ELF-1 (cell line): ENCODE measurements at places on chromosomes 4 and X.

GRCh38 chr4:13344216-13344615 lies 139.9 kb downstream of the RAB28 start:
- no peak for DNase-seq

GRCh38 chr4:80189956-80190677 lies 7.2 kb upstream of the PRDM8 start:
- no peak for DNase-seq

GRCh38 chr4:139084804-139085093 lies 69.2 kb downstream of the NOCT start:
- DNase-seq = no peak

- no peak for DNase-seq
Measured at GRCh38 chr4:81786063-81786763, 314.5 kb upstream of the RASGEF1B start.

GRCh38 chr4:110484029-110484428 lies 8.1 kb downstream of the ENPEP start:
- no peak for DNase-seq

DNA sequence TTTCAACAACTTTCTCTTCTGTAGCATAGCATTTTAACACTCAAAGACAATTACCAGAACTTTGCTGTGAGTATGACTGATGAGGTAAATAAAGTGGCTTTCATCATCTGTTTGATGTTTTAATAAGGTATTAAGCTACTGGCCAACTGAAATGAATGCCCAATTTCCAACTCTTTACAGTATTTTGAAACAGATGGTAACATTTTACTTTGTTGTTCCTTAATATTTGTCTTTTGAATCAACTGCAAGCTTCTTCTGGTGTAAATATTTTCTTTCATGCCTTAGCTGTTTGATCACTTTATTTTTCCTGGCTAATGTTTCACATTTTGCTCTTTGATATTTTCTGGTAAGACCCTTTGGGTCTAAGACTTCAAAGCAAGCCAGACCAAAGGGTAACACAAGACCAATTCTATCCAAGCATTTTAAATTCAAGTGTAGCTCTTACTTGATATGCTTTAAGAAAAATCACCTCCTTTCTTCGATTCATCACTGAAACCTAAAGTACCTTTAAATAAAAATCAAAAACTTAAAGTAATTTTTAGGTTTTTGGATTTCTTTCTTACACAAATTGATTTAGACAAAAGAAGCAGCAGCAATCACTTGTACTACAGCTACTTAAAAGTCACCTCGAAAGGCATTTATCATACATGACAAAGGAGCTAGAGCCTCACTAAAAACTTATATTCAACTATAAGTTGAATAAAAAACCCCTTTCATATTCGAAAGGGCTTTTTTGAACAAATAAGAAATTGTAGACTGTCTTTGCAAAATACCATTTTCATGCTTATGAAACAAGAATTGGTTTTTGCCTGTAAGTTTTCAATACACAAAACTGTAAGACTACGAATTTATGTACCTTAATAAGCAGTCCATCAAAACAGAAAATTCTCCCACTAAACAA lies 57.6 kb downstream of the TBCK start:
- no peak for DNase-seq

DNA sequence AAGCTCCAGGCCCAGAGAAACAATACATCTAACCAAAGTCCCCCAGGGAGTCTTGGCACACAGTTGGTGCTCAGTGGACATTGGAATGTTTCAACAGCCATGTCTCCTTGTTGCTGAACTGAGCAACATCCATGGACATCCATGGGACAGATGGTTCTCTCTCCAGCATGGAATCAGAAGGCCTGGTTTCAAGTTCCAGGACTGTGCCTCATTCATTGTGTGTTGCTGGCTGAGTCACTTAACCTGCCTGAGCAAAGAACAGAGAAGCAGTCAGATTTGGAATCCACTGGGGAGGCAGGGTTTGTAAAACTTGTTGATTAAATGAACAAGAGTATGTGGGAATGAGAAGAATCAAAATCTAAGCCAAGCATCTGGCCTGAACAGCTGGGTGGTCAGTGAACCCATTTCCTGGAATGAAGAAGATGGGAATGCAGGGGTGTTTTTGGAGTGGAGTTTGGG lies 147.9 kb downstream of the CHIC2 start:
- no peak for DNase-seq

DNA sequence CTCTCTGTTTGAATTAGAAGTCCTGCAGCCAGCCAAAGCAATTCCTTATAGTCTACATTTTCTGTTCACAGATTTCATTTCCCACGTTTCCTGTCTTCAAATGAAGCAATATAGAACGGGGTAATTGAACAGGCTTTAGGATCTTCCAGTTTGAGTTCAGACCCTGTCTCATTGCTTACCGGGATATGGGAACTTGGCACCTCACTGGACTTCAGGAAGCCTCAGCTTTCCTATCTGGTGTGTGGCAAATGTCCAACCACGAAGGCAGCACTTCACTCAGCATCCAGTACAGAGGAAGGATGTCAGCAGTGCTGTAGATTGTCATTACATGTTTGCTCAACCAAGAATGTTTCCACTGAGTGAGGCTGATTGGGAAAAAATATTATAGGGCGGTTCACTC lies 271.1 kb upstream of the ZFP42 start:
- no peak for DNase-seq

DNA sequence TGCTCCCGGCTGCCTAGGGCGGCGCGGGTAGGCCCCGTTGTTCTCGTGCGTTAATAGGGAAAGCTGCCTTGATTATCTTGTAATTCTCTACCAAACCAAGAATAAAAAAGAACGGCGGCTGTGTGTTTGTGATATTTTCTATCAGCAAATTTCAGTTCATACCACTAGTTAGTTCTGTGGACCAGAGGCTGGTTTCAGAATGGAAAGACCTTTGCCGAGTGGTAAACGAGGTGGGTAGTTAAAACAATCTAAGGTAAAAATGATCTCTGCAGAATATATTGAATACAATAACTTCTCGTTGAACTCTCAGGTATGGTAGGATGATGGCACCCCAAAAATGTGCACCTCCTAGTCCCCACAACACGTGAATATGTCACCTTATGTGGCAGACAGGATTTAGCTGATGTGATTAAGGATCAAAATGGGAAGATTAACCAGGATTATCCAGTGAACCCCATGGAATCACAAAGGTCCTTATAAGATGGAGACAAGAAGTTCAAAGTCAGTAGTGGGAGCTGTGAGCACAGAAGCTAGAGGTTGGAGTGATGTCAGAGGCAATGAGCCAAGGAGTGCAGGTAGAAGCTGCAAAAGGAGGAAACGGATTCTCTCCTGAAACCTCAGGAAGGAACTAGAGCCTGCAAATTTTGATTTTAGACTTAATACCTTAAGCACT lies 574 bp upstream of the CFAP97 start:
- DNase-seq = no peak

DNA sequence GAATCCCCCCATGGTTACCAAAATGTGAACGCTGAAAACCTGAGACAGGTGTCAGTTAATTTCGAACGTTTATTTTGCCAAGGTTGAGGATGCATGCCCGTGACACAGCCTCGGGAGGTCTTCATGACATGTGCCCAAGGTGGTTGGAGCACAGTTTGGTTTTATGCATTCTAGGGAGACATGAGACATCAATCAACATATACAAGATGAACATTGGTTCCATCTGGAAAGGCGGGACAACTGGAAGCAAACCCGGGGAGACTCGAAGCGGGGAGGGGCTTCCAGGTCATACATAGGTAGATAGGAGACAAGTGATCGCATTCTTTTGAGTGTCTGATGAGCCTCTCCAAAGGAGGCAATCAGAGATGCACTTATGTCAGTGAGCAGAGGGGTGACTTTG lies 11.0 kb upstream of the SH3BP2 start:
- DNase-seq = no peak

DNA sequence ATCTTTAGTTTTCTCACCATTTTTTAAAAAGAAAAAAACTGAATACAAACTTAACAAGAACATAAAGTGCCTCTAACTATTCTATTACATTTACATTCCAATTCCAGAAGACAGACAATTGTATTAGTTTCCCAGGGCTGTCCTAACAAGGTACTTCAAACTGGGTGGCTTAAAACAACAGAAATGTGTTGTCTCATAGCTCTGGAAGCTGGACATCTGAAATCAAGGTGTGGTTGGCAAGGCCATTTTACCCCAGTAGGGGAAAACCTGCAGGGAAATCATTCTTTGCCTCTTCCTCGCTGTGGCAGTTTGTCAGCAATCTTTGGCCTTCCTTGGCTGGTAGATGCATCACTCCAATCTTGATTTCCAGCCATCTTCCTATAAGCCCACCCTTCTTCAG lies 37.5 kb upstream of the TMEM33 start:
- DNase-seq = no peak

GRCh38 chr4:27085396-27085795 lies 224.8 kb downstream of the STIM2 start:
- no peak for DNase-seq

- DNase-seq = no peak
Measured at GRCh38 chrX:25941087-25941486, 197.1 kb upstream of the MAGEB18 start.

DNA sequence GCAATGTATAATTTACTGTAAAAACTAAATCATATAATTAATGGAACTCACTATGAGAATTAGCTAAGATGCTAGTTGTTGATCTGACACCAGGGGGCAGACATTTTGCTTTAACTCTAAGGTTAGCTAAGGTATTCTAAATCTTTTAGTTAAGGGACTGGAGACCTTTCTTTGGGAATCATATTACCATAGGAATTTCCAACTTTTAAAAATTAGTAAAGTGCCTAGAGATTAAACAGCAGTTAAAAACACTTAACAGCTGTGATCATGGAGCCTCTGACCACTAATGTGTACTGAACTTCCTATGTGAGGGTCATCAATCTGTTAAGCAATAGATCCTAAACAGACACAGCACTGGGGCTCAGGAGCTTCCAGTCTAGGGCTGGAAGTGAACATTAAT lies 226.6 kb downstream of the NSUN7 start:
- no peak for DNase-seq

GRCh38 chrX:149916745-149917392 lies 12.5 kb upstream of the HSFX4 start:
- DNase-seq = peak; percentile 33

GRCh38 chr4:26858035-26858918 lies 2.4 kb upstream of the STIM2 start:
- DNase-seq = peak; percentile 57

- no peak for DNase-seq
Measured at GRCh38 chr4:2931512-2932301, 31.5 kb downstream of the NOP14 start.

DNA sequence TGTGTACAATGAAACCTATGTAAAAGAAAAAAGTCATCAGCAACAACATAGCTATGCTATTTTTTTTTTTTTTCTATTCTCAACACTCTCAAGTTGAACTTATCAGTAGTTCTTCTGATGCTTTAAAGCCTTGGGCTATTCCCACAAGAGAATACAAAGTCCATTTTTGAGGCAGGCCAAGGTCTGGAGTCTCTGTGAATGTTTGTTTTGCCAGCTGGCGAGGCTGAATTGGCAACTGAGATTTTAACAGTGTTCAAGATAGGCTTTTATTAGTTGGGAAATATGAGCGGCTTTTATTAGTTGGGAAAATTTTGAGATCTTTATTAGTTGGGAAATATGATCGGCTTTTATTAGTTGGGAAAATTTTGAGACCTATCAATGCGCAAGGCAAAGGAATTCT lies 336.6 kb downstream of the SLITRK2 start:
- DNase-seq = no peak

GRCh38 chr4:26362745-26363439 lies 42.1 kb downstream of the RBPJ start:
- no peak for DNase-seq

DNA sequence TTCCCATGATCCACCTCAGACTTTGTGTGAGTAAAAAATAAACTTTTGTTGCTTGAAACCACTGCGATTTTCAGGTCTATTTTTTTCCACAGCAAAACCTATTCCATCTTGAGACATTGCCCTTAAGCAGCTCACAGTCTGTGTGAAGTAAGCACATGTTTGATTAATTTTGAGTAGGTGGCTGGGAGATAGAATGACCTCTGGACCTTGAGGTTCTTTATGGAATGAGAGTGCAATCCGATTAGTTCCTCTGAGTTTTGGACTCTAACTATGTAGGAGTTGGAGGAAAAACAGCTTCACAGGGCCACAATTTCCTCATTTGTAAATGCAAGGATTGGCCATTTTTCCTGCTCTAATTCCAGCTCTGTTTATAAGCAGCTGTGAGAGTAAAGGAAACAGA lies 234.1 kb upstream of the IGFBP7 start:
- no peak for DNase-seq

- no peak for DNase-seq
Measured at GRCh38 chr4:188911199-188911598, 772.0 kb downstream of the TRIML1 start.

GRCh38 chr4:174865418-174865985 lies 36.5 kb upstream of the GLRA3 start:
- no peak for DNase-seq

DNA sequence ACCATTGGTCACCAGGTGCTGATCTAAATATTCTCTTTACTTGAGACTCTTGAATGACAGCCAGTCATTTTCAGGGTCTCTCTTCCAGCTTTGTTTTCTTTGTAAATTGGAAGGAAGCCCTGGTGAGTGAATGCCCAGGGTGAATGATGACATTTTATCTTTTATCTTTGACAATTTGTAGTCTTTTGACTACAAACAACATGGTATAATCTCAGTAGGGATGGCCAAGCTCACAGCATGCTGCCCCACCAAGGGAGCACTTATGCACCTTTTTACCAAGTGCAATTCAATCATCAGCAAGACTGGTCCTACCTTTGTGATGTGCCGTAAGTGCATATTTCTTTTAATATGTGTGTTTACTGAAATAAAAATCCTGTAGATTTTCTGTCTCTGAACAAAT lies 5.7 kb downstream of the AFM start:
- DNase-seq = no peak

DNA sequence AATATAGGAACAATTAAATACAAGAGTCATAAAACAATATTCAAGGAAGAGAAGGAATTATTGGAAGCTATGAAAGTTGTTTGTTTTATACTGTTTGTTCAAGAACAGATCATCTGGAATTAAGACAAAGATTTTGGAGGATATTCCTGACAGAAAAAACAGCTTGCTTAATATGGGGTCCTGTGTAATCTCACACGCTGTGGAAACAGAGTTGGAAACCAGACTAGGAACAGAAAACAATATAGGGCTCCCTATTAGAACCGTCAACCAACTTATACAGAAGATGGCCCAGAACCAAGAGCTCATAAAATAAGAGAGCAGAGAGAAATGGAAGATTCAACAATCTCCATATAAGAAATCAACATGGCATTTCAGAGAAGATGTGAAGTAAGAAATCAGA lies 156.0 kb downstream of the PCDH18 start:
- DNase-seq = no peak

GRCh38 chr4:109730619-109731545 lies 1.0 kb upstream of the PLA2G12A start:
- no peak for DNase-seq

- DNase-seq = no peak
Measured at GRCh38 chrX:138345801-138346200, 365.7 kb downstream of the FGF13 start.

GRCh38 chr4:10343656-10344055 lies 113.6 kb downstream of the ZNF518B start:
- DNase-seq = no peak
